ENCODE measurements at places on chromosomes 7 and 10. TPM values are rescaled to one million over a fixed set of nuclear protein-coding genes. Genes with fewer than 3 reads are reported as not detected.

The RGR gene
- not detected for polyA plus RNA-seq

The ADIRF gene
- 157 TPM for polyA plus RNA-seq

The RAMP3 gene
- polyA plus RNA-seq, result not detected

DNA sequence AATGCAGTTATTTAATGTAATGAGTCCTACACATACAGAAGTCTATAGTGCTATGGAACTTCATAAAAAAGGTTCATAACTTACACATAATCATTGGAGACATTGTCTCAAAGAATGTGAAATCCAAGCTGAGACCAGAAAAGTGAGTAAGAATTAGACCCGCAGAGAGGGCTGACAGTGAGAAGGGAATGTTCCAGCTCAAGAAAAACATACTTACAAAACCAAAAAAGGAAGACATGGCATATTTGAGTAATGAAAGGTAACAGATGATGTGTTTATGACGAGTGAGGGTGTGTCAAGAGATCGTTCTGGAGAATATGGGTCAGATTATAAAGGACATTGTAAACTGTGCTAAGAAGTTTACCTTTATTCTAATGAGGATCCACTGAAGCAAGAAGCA is 566.5 kb downstream of the ATRNL1 start:
- no peak for DNase-seq

DNA sequence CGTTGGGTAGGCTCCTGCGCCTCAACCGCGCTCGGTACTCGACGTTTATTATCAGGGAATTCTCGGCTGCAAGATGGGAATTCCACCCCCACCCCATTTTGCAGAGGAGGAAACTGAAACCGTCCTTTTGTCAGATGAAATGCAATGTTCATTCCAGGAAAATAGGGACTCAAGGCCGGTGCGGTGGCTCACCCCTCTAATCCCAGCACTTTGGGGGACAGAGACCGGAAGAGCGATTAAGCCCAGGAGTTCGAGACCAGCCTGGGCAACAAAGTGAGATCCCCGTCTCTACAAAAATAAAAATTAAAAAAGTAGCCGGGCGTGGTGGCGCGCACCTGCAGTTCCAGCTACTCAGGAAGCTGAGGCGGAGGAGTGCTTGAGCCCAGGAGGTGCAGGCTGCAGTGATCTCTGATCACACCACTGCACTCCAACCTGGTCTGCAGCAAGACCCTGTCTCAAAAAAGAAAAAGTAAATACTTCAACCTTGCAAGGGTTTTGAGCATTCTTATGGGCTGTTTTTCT is 720 bp upstream of the RFC2 start:
- DNase-seq, result no peak
